H7 (cell line): ENCODE measurements at places on chromosomes 4 and X. TPM values are rescaled to one million over a fixed set of nuclear protein-coding genes. Genes with fewer than 3 reads are reported as not detected.

- DNase-seq: no peak
These were observed 38.7 kb upstream of the JADE1 start for GRCh38 chr4:128770807-128771206.

GRCh38 chr4:190020790-190021717 is 6.0 kb downstream of the FRG2 start:
- DNase-seq: peak; percentile 94

Gene MAD2L1
- 142 and 159 TPM in 2 replicates for total RNA-seq

Gene CLIC2
- total RNA-seq: 0.59 and 1.1 TPM in 2 replicates

Gene MAGEA8
- not detected in 2 replicates for total RNA-seq
